Caki2 (cell line): ENCODE measurements at places on chromosomes 3 and 15.

GRCh38 chr15:78695854-78696253 lies 54.8 kb upstream of the CHRNB4 start:
- no peak for DNase-seq

GRCh38 chr15:31241888-31242522 lies 84.6 kb upstream of the KLF13 start:
- no peak for DNase-seq

DNA sequence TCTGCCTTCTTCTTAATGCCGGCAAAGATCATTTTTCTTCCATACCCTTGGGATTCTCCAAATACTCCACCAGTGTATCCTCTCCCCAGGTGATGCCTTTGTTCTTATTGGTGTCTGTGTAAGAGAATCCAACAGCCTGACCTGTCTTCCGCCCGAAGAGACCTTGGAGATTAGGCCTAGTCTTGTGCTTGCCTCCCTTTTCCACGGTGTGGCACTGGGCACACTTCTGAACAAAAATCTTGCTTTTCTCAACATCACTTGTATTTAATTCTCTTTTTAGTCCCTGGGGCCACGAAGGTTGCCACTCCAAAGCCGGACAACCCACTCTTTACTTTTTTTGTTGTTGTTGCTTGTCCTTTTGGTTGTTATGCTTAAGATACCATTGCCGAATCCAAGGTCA lies 14.0 kb upstream of the EMC3 start:
- no peak for DNase-seq

- DNase-seq: no peak
Observed at GRCh38 chr15:37898362-37898761, 36.1 kb upstream of the TMCO5A start.

DNA sequence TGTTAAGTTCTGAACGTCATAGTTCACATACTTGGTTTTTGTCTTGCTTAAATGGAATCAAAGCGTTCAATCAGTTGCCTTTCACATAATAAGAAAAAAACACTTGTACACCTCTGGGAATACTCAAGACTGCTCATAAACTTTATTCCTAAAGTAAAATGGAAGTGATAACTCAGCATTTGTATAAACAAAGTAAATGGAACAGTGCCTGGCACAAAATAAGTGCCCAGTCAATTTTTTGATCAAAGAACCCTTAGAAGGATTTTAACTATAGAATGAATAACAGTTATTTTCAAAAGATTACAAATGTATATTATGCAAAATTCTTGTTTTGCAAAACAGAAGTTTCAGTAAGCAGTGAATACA lies 1.3 kb downstream of the RAB5A start:
- DNase-seq: no peak

- DNase-seq: no peak
Observed at GRCh38 chr15:82186719-82187406, 75.7 kb downstream of the EFL1 start.

- DNase-seq: no peak
Observed at GRCh38 chr15:100330221-100330620, 11.6 kb downstream of the ADAMTS17 start.

DNA sequence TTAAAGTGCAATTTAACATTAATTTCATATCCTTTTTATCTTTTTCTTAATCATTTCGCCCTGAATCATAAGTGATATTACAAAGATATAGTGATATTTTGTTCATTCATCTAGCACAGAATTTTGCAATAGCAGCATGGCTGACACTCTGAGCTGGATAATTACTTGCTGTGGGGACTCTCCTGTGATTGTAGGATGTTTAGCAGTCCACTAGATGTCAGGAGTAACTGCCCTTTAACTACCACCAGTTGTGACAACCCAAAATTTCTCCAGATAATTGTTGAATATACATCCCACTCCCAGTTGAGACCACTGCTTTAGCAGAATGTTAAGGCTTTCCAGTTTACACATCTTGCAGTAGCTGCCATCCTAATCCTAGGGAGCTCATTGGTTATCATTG lies 196.8 kb upstream of the MBNL1 start:
- no peak for DNase-seq

GRCh38 chr3:105511031-105511430 lies 144.3 kb downstream of the ALCAM start:
- DNase-seq: no peak

DNA sequence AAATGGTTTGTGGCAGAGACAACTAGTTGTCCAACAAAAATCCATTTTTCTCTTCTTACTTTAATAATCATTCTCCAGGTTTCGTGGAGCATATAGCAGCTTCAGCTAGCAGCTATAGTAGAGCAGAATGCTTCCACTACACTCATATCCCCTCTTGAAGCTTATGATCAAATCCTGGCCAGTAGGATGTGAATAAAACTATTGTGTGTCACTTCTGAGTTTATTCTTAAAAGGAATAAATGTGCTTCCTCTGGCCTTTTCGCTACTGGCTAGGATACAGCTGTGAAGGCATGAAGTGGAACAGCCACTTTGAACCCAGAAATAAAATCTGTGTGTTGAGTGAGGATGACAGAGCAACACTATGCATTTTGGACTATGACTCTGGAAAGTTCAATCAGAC lies 7.8 kb upstream of the CPOX start:
- no peak for DNase-seq

- no peak for DNase-seq
Observed at GRCh38 chr3:39286771-39287170, 6.9 kb upstream of the CX3CR1 start.

DNA sequence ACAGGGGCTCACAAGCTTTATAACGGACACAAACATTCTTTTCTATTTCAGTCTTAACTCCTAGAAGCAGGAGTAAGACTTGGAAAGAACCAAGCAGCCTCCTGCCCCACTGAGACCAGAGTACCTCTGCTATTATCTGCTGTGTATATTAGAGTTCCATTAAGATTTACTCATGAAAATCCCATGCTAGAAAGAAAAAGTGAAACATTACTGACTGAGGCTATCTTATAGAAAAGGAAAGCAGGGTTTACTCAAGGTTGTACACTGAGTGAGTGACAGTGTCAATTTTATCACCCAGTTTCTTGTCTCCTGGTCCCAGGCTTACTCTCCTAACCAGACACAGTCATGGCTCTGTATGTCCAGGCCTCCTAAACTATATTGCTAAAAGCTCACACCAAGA lies 97.9 kb upstream of the SOX2 start:
- DNase-seq: no peak
